ENCODE measurements at places on chromosomes 6 and 20.

- DNase-seq = no peak
Measured at GRCh38 chr6:42150254-42150653, 7.8 kb upstream of the C6orf132 start.

- DNase-seq = no peak
Measured at GRCh38 chr6:105038259-105038658, 81.4 kb downstream of the LIN28B start.

GRCh38 chr20:46712056-46712636, 2.7 kb downstream of the SLC2A10 start:
- DNase-seq = no peak

- DNase-seq = peak; percentile 77
Measured at GRCh38 chr6:69232911-69233448, 563.8 kb downstream of the LMBRD1 start.

DNA sequence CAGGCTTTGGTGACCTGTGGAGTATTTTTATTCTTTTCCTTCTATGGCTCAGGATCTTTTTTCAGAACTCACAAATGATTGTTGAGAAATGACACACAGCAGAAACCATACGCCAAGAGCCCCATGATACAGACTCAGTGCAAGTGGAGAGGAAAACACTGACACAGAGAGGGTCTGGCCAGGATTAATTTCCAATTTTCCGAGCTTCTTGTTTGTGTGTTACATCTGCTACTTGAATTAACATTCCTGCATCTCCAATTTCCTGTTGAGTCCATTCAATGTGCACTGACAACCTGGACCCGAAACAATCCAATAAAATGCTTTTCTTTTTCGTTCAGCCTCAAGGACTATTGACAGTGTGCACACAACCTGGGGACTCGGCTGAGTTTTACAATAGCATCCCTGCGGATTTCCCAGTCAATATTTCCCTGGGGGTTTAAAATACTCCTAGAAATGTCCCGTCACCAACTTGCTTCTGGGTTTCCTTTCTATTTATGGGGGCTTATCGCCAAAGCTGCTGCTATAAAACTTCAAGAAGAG, 4.9 kb upstream of the MLN start:
- no peak for DNase-seq

- no peak for DNase-seq
Measured at GRCh38 chr6:1336246-1336843, 24.4 kb downstream of the FOXQ1 start.
